ENCODE measurements at places on chromosomes 12 and 14.

GRCh38 chr14:23580152-23580926, 1.7 kb upstream of the JPH4 start:
- DNase-seq = no peak

DNA sequence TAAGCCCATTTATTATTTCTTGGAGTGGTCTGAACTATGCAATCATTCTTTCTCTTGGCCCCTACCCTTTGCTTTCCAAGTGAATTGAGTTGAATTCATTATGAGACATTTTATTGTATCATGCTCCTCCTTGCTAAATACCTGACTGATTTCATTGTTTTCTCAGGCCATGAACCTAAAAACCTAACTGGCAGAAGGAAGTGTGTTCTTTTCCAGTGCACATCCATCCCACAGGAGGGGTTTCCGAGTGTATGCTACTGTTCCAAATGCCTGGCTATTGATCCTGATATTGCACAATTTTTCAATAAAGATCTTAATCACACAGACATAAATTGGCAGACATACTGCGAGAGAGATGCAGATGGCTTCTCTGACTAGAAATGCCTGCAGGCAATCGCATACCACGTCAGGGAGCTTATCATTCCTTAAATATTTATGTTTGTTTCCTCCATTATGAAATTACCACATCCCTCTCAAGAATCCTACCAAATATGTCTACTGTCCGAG, 162.2 kb upstream of the EGLN3 start:
- no peak for DNase-seq

DNA sequence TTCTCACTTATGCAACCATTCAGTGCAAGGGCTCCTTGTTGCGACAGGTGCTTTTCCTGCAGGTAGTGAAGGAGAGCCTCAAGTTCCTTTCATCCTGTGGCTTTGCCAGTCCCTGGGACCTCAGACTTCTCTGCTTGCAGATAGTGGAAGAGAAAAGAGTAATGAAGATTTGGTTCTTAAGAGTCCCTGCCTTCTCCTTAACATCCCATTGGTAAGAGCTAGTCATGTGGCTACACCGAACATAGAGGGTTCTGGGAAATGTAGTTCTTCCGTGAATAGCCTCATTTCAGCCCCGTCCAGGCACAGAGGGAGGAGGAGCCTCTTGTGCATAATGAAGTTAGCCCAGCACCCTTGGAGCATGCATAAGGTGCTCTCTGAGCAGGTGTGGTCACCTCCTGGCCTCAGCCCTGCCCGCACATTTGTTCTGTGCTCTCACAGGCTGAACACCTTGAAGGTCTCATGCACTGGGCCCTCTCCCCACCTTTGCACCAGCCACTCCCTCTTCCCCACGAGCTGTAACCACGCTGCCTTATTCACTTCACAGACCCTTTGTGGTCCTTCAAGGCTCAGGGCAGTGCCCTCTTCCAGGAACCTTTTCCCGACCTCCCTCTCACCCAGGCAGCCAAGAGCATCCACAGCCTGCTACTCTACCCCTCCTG, 134.0 kb downstream of the BCL11B start:
- DNase-seq = no peak

DNA sequence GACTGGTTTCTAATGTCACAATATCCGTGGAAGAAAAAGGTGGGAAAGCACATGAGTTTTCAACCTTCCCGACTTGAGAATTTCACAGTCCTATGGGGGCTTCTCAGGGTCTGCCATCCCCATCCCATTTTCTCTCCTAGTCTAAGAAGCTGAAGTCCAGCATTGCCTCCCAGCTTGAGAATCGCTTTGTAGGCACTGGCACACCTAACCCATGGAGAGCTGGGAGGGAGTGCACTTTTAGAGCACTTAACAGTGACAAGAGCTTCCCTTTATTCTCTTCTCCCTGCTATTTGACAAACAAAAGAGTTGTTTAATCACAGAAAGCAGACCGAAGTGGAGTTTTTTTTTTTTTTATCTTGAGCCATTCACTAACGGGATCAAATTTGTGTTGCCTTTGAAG, 22.8 kb upstream of the SRRM4 start:
- no peak for DNase-seq

DNA sequence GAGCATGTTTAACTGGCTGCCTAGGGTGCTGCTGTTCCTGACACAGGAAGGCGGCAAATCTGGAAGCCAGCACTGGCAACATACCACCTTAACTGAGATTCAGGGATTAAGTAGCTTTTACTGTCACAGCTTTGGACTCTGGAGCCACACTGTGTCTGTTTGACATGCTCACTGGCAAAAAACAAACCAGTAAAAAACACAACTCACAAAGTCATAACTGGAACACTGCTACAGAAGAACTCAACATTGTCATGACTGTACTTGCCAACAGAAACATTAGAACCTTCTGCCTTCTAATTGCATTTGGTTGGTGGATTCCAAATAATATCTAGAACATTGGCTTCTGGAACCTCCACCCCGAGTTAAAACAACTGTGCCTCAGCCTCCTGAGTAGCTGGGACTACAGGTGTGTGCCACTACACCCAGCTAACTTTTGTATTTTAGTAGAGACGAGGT, 117.6 kb downstream of the TTC6 start:
- DNase-seq = no peak

DNA sequence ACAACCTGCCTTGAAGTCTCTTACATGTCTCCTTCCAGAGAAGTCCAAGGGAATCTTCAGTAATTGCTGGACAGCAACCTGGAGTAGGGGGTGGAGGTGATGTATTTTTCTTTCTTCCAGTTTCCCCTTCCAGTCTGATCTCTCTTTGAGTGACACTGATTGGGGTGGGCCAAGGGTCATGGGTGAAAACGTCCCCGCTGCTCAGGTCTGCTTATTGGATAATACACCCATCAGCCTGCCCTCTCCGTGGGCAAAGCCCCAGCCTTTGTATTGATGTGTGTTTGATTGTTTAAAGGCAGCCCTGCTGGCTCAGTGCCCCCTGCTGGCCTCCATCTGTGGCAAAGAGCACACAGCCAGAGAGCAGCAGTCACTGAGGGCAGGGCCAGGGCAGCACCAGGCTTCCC, 35.7 kb upstream of the ATP2A2 start:
- no peak for DNase-seq

DNA sequence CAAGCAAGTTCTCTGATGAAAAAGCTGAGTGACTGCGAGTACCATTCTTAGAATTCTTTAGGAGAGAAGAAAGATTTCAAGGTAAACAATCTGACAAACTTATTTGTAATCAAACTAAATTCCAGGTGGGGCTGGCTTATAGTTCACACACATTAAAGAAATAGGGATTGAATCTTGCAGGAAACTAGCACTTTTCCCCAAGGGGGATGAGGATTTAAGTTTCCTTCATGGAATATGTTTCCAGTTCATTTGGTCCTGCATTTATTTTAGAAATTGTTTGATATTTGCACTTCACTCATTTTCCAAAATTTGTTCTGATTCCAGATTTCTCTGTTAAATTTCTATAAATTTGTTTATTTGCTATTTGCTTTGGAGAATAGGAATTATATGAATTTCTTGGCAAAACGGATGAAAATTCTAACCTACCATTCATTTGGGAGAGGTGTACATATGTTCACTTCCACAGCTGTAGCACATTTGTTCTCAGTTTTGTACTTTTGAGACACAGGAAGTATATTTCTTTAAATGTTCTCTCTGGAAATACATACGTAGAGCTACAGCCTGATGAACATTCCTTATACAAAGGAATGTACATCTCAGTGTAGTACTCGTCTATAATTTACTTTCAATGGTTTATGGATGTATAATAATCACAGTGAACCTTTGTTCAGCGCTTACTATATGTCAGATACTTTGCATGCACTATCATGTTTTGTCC, 145.5 kb downstream of the AKAP6 start:
- DNase-seq = no peak

DNA sequence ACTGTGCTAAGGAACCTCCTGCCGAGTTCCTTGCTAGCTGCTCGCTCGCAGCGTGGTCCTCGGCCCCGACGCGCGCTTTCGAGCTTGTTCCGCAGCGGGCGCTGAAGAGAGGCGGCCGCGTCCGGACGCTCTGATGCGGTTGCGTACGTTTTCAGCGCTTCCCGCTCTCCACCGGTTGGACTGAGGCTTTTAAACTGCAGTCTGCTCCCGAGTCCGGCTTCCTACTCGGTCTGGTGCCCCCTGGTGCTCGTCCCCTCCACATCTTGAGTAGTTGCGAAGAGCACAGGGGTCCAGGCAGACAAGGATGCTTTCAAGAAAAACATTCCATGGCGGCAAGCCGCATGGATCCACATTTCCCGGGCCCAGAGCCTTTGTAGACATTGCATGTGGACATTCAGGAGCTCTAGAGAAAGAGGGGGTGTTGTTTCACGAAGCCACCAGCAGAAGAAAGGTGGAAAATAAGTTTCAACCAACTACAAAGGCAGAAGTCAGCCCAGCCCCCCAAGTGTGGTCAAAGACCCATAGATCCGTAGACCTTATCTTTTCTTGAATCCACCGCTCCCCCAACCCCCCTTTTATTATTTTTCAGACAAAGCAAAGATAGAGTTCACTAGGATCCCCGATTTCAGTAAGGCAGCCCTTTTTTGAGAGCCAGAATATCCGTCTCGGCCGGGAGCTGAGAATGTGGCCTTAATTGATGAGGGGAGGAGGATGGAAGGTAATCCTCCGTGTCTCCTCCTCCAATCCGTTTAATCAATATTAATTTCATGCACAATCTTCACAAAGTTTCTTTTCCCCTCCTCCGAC, 984 bp upstream of the WNK1 start:
- peak; percentile 99 for DNase-seq

DNA sequence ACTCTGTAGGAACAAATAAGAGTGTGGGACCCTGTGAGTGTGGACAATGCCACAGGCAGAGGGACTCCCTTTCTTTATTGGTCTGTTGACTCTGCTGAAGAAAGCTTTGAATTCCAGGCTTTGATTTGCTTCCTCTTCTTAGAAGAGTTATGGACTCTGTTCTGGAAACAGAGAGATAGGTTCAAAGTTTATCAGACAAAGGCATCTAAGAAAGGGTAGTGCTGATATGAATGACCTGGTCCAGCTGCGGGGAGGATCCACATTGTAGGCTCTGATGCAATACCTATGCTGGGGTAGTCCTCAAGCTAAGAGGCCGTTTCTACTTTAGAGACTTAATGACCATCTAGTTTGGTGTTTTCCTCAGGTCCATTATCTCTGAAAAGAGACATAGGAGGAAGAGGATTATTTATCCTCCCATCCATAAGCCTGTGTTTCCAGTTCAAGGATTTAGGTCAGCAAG, 10.7 kb upstream of the IKZF4 start:
- no peak for DNase-seq

- DNase-seq = no peak
Measured at GRCh38 chr12:132322206-132323132, 6.9 kb downstream of the GALNT9 start.

DNA sequence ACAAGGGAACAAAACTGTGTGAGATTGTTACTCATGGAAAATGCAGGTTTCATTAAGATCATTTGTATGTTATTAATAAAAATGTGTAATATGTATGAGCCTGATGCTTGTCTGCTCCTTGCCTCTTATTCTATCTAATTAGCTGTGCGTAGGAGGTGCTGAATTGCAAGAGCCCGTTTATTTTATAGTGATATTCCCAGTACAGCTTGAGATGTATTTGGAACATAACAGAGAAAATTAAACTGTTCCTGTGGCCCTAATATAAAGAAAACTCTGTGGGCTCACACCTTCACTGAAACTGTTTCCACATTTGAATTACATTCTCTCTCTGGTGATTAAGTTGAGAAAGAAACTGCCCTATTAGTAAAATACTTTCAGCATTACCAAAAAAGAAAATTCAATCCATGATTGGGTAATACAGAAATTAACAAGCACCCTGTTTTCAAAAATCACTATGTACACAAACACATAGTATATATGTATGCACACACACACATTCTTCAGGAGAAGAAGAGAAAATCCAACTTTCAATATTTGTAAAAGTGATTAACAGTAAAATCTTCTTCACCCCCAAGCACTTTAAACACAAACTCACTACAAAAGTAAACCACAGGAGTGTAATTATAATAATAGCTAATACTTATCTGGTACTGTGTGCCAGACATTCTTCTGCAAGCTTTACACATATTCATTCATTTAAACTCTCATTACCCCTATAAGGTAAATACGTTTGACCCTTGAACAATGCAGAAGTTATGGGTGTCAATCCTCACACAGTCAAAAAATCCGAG, 233.2 kb downstream of the PHLDA1 start:
- no peak for DNase-seq

- no peak for DNase-seq
Measured at GRCh38 chr12:91483471-91483985, 300.9 kb upstream of the DCN start.

GRCh38 chr12:69240631-69240995, 1.2 kb downstream of the CPSF6 start:
- DNase-seq = no peak

GRCh38 chr14:68554231-68554630, 238.6 kb downstream of the ZFP36L1 start:
- DNase-seq = no peak

- DNase-seq = no peak
Measured at GRCh38 chr14:94421316-94421715, 31.3 kb downstream of the SERPINA11 start.

DNA sequence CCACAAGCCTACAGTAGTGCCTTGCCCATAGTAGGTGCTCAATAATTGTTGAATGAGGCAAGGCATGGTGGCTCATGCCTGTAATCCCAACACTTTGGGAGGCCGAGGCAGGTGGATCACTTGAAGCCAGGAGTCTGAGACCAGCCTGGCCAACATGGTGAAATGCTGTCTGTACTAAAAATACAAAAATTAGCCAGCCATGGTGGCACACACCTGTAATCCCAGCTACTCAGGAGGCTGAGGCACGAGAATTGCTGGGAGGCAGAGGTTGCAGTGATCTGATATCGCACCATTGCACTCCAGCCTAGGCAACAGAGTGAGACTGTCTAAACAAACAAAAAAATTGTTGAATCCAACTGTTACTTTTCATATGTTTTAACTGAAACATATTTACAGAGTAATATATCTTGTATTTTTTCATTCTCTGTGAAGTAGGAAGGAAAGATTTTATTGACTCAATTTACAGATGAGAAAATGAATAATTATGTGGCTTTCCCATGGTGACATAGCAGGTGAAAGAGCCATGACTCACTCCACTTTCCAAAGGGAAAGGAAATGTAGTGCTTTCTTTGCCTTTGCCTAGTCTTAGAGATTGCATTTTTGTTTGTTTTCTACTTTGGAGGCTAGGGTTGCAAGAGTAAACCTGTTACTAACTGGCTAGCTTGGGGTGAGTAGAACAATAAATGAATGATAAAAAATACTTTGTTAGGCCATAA, 95.4 kb upstream of the SLC38A4 start:
- no peak for DNase-seq

DNA sequence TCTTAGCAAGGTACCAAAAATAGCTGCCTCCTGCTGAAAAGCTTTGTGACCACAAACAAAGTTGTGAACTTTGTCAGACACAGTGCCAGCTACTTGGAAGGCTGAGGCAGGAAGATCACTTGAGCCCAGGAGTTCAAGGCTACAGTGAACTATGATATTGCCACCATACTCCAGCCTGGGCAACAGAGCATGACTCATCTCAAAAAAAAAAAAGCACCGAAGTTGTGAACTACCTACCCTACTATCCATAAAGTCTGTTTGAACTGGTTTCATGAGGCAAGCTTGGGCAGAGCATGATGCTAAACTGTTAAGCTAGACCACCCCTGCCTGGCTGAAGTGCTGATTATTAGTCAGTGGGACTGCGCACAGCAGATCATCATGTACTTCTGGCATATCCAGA, 75.5 kb downstream of the RAD52 start:
- DNase-seq = no peak
